ENCODE measurements at places on chromosomes 12 and 14.
A peak's percentile ranks its signal among the peaks of the same experiment; 100 is the strongest.

GRCh38 chr12:4580281-4580688 lies 18.3 kb downstream of the DYRK4 start:
- no peak for DNase-seq

GRCh38 chr12:7450667-7451066 lies 6.7 kb upstream of the CD163L1 start:
- DNase-seq: no peak

DNA sequence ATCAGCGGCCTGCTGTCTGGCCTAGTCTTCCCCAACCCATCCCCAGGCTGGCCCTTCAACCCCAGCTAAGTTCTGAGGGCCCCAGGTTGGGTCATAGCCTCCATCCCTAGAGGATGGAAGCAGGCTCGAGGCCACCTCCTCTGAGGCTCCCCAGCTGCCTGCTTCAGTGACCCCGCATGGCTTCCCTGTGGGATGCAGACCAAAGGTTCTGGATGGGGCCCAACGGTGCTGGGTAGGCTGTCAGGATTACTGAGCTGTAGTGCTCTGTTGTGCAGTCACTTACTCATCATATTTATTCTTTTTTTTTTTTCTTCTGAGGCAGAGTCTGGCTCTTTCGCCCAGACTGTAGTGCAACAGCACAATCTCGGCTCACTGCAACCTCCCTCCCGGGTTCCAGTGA lies 92.0 kb downstream of the IRF2BPL start:
- DNase-seq: no peak

DNA sequence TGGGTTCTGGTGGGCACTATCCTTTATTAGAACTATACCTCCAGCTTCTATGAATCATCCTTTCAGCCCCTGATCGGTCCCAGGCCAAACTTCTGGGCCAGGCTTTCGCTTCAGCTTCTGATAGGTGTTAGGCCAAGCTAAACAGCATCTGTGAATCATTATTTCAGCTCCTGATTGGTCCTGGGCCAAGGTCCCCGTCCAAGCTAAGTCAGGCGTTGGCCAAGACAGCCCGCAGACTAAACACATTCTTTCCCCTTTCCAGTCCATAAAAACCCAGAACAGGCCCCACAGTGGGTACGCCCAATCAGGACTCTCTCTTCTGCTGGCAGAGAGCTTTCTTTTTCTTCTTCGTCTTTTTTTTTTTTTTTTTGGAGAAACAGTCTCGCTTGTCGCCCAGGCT lies 1808.9 kb upstream of the SEL1L start:
- DNase-seq: no peak

DNA sequence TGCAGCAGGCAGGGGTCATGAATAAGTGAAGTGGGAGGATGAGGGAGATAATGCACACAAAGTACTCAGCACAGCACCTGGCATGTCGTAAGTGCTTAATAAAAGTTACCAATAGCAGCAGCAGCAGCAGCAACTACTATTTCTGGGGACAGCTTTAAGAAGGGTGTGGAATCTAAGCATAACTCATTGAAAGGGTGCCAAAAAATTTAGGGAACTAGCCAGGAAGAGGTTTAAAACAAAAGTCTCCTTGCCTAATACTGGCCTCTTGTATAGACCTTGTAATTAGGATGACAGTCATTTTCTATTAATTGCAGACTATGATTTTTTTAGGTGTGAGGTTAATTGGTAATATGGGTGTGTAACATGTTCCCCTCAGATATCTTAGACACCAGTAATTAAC lies 179.9 kb downstream of the PTPN11 start:
- DNase-seq: no peak

GRCh38 chr12:70049596-70050360 lies 193.5 kb upstream of the CNOT2 start:
- DNase-seq: peak; percentile 59

- DNase-seq: no peak
Measured at GRCh38 chr14:94144765-94145164, 15.4 kb upstream of the IFI27L2 start.

- DNase-seq: no peak
Measured at GRCh38 chr14:61344437-61345150, 23.2 kb downstream of the PRKCH start.

- DNase-seq: no peak
Measured at GRCh38 chr14:71103662-71104484, 196.6 kb downstream of the PCNX1 start.

- DNase-seq: no peak
Measured at GRCh38 chr12:92551853-92552397, 150.9 kb upstream of the PLEKHG7 start.

DNA sequence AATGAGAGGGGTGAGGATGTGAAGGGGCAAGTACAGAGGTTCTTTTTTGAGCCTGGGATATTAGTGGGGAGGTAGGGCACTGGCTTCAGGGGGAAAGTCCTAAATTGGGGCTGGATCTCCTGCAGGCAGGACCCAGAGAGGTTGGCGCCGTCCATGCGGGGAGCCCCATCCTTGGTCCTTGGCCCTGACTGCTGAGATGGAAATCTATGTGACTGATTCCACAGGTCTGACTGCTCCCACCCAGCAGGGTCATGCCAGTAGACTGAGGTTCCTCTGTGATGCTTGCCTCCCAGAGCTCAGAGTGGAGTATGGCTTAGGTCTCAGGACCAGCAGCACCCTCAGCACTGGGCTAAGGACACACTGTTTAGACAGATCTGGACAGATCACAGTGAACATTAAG lies 988.6 kb upstream of the TMEM132C start:
- DNase-seq: no peak

- no peak for DNase-seq
Measured at GRCh38 chr12:54521293-54522060, 23.9 kb downstream of the NCKAP1L start.
